Fibroblast of skin of right biceps (primary cell): ENCODE measurements at places on chromosomes 1 and 21.

DNA sequence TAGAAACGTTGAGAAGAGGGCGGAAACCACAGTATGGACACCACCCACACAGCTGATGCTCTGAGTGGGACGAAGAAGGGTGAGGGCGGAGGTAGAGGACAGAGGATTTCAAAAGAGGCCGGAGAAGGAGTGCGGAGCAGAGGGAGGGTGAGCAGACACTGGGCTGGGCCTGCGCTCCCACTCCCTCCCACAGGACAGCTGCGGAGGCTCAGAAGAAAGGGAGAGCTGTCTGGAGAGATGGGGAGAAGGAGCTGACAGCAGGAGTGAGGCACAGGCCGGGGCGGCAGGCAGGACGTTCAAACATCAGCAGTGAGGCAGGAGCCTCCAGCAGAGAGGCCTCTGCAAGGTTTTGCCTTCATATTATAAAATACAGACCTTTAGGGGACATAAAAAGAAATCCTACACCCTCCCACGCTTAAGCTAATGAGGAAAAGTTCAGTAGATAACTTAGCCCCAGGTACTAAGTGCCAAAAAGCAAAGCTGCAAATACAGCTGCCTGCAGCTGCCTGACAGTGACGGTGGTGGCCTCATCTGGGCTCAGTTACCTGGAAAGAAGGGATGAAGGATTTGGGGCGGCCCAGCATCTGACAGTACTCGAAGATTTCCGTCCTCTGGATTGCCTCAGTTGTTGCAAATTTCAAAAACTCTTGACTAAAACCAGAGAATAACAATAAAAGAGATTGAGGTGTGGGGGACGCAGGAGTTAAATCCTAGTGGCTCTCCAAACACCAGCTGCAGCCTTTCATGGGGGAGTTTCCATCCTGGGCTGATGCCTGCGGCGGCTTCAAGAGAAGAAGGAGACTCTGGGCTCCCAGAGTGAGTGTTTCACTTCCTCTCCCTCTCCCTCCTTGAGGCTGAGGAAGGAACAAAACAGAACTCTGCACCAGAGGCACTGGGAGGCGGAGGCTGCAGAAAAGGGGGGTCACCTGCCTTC is 25.6 kb downstream of the SEC16B start:
- DNase-seq = no peak

DNA sequence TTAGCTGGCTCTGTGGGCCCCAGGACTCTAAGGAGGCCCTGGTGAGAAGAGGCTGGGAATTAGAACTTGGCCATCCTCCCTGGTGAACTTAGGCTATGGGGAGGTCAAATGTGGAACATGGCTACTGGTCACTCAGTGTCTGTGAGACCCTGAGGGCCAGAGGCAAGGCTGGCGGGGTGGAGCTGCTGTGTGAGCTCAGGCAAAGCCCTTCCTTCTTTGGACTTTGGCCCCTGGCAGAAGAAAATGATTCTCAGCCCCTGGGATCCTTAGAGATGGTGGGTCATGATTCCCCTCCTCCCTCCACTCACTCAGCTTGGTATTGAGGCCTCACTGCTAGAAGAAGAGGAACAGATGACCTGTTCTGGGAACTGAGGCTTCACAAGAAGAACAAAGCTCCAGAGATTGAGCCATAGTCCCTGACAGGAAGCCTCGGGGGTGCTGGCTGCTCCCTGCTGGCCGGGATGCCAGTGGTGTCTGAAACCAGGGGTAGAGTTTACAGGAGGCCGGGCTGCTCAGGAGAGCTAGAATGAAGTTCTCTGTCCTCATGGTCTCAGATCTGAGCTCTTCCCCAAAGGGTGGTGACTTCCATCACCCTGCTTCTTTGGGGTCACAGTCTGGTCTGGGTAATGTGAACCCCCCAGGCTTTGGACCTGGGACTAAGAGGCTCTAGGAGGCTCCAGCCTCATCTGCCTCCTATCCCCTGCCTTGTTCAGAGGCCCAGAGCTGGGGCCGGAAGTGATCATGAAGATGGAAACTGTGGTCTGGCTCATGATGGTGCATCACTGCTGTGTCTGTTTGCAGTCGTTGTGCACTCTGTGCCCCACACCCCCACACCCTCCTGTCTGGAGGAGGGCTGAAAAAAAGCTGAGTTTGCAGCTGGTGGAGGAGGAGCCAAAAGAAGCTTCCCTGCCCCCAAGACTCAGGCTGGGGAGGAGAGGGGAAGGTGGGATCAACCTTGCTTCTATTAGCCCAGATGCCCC is 905 bp downstream of the BTBD19 start:
- DNase-seq = peak; percentile 82

DNA sequence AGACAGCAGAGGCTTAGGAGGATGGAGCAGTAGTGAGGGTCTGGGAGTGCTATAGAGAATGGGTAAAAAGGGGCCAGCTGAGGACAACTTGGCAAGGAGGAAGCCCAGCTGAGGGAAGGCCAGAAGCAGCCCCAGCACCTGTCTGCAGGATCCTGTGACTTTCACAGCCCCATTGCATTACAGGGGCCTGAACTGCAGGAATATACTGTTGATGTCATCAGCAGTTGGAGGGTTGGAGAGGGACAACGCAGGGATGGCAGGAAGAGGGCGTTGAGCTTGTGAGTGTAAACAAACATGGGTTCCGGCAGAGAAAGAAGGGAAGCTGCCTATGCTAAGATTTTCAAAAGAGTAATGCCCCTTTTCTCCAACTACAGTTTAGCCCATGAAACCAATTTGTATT is 628.5 kb downstream of the SMYD3 start:
- DNase-seq = no peak

DNA sequence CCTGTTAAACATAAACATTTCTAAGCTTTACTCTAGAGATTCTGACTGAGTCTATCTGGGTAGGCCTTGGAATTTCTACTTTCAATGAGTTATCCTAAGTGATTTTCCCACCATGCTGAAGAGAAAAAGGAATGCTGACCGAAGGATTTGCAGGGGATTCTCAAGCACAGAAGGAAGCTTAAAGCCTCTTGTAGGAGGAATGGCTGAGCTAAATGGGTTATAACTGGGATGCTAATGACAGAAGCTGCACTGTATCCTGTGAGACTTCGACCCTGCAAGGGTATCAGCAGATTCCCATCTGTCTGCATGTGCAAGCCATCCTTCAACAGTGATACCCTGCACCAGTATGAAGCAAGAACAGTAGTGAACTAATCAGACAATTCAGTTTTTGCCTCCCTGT is 35.4 kb downstream of the SLC35D1 start:
- DNase-seq = peak; percentile 14

DNA sequence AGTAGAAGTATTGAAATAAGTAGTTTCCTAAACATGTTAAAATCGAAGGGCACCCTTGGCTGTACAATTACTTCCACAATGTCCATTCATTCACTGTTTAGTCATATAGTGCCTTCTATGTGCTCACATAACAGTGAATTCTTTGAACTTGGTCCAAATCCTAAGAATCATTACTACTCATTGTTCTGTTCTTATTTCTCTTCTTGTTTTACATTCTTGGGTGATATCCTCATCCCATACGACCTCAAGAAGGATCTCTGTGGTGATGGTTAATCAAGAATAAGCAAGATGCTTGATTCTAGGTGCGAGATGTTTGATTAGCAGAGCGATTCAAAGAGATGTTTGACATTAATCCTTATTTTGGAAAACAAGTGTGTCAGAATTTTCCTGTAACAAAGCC is 667.4 kb upstream of the ZP4 start:
- peak; percentile 84 for DNase-seq

DNA sequence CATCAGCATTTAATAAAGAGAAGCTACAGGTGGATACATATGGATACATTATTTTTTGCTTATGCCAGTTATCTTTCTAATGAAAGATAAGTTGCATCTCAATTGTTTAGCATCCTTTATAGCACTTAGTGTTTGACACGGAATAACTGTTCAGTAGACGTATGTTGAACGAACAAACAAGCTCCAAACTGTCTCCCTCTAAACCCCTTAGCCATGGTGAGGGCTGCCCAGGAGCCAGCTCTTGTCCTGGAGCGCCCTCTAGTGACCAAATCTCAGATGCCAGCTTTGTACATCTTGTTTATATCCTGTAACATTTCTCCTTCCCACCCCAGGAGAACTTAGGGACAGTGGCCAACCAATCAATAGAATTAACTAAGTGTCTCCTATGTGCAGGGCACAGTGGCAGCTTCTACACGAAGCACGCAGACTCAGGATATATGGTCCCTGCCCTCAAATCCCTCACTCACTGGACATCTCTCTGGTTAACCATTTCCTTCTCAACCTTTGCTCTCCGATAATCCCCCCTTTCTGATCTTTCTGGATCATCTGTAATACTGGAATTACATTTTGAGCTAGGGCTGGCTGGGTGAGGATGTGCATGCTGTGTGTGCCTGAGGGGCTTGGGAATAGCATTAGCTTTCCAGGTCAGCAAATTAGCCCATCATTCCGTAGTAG is 22.9 kb downstream of the KCNA10 start:
- peak; percentile 65 for DNase-seq

- DNase-seq = peak; percentile 61
Observed at GRCh38 chr1:221170171-221170570, 290.9 kb downstream of the HLX start.

- no peak for DNase-seq
Observed at GRCh38 chr1:10606064-10606463, 131.3 kb downstream of the PEX14 start.

DNA sequence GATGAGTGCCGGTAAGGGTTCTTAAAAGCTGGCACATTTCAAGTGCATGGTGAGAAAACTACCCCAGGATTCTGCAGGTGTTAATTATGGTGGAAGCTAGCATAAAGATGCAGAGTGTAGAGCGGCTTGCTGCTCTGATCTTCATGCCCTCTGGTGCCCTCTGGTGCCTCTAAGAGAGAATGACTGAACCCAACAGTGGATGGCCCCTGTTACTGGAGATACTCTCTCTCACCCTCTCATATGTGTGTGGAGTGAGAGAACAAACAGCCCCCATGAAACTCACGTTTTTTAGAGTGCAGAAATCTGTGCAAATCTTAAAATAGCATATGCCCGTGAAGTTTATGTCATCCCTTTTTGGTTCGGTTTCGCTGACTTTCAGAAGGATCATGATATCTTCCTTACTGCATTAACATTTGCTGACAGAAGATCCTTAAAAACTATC is 90.0 kb downstream of the GRIK1 start:
- DNase-seq = peak; percentile 57

DNA sequence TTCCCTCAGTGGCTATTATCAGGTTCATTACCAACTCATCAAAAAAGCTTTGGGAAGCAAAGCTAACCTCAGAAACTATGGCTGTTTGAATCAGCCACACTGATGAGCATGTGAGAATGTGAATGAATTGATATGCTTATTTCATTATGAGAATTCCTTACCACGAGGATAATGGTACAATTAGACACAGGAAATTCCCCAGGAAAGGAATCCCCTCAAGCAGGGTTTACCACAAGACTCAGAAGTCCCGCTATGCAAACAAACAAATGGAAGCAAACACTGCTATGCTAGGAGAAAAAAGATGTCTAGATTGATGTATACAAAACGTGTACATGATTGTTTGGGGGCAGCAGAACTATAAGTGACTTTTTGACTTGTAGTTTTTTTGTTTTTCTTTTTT is 205.0 kb downstream of the HMCN1 start:
- peak; percentile 82 for DNase-seq

DNA sequence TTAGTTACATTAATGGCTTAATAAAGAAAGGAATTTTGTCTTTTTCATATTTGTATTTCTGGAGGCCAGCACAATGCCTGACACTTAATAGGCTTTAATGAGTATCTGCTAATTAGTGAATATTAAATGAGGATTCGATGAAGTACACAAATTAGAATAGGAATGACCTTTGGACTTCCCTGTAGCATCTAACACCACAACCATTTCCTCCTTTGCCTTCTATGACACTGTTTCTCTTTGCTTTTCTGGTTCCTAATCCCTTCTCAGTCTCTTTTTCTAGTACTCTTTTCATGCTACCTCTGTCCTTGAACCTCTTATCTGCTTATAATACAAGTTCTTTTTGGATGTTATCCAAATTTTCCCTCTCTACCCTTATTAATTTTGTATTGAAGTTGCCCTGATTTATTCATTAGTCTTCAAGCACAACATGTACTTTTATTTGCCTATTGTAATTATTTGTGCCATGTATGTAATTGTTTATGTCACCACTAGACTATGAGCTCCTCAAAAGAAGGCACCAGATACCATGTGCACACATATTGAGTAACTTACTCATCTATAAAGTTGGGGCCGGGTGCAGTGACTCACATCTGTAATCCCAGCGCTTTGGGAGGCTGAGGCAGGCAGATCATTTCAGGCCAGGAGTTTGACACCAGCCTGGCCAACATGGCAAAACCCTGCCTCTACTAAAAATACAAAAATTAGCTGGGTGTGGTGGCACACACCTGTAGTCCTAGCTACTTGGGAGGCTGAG is 23.8 kb downstream of the RPS27 start:
- peak; percentile 53 for DNase-seq

DNA sequence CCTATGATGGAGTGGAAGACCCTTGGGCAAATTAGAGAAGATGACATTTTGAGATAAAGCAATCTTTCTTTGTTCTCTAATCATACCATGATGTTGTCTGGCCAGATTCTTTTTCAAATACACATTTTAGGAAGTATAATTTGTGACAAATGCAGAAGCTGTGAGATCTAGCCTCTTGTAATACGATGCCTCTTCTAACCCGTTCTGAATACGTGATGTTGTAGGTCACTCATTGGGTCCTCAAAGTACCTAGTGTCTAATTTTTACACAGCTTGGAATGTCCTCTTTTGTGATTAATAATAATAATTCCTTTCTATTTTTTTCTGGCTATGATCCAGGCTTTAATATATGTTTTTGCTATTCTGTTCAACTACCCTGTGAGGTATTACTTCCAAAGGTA is 502.7 kb downstream of the NUF2 start:
- DNase-seq = no peak

DNA sequence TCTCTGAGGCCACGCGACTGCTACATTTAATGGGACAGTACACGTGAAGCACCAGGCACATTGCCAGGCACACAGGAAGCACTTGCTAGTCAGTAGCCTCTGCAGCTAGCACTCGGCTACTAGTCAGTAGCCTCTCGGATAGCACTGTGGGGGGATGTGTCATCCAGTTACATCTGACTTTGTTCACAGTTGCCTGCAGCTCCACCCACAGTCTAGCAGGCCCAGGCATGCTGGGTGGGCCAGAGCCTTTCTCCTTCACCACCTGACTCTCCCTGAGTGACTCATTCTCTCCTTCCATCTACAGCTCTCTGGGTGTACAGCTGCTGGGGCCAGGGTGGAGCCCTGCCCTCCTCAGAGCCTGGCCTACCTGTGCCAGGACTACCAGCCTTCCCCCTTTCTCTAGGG is 51.5 kb downstream of the PTPRF start:
- peak; percentile 92 for DNase-seq

DNA sequence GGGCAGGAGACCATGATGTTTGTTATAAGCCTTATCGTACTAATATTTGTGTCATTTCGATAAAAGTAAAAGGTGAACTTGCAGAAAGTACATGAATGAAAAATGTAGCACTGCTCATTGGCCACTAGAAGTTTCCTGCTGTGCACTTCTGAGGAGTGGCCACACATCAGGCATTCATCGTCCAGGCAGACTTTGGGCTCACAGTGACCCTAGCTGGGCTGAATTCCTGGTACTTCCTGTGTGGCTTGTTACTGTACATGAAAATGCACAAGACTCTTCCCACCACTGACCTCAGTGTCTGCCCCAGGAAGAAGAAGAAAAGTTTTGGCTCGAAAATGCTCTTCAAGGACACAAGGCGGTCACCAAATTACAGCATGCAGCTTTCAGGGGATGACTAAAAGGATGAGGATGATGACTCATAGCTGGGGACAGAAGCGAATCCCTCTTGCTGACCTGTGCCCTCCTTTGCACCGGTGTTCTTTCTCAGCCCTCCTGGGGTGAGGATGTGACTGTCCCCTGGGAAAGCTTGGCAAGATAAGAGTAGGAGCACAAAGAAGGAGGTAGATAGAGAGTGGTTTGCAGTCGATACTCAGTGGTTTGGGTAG is 252.4 kb upstream of the KAZN start:
- peak; percentile 34 for DNase-seq
